ENCODE measurements at places on chromosomes 2 and 18.

GRCh38 chr2:120804459-120804858, 68.8 kb downstream of the GLI2 start:
- DNase-seq, result no peak

- DNase-seq, result no peak
These were observed 314.0 kb downstream of the MEIS1 start for GRCh38 chr2:66748939-66749338.

GRCh38 chr2:9941996-9942390, 9.5 kb upstream of the GRHL1 start:
- no peak for DNase-seq

GRCh38 chr18:32238635-32239268, 48.9 kb downstream of the MEP1B start:
- DNase-seq, result no peak

DNA sequence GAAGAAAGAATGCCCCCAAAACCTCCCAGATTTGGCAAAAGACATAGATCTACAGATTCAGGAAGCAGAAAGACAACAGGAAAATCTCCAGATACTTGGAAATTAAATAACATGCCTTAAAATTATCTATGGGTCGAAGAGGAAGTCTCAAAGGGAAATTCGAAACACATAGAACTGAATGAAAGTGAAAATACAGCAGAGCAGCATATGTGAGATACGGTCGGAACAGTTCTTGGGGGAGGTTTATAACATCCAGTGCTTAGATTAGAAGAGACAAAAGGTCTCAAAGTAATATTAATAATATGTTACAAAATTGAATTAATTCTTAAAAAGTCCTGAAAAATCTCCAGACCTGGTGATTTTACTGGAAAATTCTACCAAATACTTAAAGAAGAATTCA, 14.3 kb downstream of the KCNG2 start:
- no peak for DNase-seq

All from HuH-7.5 (cell line).